ENCODE measurements at places on chromosomes 7 and 10.

DNA sequence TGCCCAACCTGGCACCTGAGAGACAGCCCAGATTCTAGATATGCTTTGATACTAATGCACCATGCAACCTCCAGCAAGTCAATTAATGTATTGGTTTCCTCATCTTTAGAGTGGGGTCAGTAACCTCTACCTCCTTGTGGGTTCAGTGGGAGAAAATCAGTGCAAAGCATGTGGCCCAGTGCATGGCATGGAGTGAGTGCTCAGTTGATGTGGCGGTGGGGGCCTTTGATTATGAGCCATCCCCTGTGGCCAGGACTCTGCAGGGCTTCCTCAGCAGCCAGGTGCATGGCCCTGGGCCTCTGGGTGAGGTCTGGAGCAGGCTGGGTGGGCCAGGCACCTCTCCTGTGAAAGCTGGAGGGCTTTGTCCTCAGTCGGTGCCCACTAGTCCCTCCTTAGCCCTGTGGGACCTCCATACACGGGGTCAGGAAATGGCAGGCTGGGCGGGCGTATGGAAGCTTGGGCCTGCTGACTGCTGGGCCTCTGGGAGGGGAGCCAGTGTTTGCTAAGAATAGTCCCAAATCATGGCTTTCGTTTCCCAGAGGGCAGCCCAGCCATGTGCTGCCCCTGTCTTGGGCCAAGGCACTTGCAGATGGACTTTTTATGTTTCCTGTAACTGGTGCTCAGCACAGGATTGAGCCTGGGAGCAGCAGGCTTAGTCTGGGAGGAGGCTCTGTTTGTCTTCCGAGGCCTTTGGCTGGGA is 3.4 kb downstream of the PALD1 start:
- no peak for DNase-seq

GRCh38 chr10:5723692-5724091 is 39.1 kb downstream of the TASOR2 start:
- DNase-seq = no peak

DNA sequence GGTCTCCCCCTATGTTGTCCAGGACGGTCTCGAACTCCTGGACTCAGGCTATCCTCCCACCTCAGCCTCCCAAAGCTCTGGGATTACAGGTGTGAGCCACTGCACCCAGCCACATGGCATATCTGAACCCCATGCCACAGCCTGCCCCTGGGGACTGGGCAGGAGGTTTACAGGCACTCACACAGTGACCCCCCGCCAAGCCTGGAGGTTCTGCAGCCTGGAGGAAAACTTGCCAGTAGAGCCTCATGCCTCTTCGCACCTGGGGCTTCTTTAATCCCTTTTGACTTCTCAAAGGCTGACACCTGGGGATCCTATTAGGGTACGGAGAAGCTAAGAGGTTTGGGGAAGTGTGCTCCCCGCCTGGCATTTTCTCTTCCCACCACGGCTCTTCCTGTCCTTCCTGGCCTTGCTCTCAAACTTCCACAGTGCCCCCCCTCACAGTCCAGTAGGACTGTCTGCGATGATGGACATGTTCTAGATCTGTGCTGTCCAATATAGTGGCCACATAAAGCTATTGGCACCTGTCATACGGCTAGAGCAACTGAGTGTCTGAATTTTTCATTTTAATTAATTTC is 11.4 kb upstream of the KCP start:
- no peak for DNase-seq

DNA sequence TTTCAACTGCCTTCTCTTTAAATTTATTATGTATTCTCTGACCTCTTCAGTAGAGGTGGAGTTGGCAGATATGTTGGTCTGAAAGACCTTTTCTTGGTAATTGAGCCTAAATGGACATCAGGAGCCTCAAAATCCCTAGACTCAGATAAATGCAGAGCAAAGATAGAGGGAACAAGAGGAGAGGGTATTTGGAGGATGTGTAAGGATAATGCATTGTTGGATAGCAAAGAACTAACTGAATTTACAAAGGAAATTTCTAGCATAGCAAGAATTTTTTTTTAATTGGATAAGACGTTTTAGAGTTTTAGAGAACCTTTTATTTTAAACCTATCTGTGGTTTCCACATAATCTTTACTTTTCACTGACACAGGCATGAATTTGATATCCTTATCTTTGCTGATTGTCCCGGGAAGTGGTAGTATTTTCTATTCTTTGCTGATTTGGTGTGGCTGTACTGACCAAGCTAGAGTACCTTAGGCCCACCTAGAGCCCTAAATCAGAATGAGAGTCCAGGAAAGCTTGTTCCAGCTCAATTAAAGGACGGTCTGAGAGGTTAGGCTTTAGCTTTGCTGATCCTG is 91.3 kb downstream of the NRF1 start:
- DNase-seq = no peak

GRCh38 chr10:7872041-7872442 is 53.7 kb downstream of the TAF3 start:
- DNase-seq = peak; percentile 33

- DNase-seq = no peak
These were observed 513.6 kb downstream of the ATRNL1 start for GRCh38 chr10:115606741-115607140.

DNA sequence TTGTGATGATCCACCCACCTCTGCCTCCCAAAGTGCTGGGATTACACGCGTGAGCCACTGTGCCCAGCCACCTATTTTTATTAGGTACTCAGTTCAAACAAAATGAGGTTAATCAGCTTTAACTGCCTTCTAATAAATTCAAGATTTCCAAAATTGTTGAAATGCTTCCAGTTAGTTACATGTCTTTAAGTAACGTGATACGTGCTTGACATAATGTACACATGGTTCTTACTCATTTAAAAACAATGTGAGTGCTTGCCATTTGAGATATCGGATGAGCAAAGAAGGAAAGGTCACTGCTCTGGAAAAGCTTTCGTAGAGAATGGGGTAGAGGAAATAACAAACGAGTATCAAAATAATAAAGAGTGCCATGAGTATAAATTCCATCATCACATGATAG is 83.6 kb downstream of the KMT2E start:
- DNase-seq = no peak

GRCh38 chr7:79212334-79212733 is 241.1 kb downstream of the MAGI2 start:
- DNase-seq = no peak

DNA sequence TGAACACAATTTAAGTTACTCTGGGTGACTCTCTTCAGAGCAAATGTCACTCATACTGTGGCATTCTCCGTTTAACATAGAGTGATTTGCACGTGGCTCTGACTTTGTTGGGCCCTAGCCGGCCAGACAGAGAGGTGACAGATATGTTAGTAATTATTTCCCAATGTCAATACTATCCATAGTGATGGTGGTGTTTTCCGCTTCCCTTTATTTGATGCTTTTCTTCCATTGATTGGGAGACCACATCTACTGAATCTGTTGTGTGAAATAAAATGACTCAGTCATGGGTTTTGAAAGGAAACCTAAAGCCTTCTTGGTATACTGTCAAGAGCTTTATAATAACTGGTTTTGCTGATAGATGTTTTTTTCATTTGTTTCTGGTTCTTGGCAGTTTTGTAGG is 7.4 kb downstream of the AVL9 start:
- no peak for DNase-seq

- no peak for DNase-seq
These were observed 180.7 kb downstream of the TEX36 start for GRCh38 chr10:125502276-125502675.

GRCh38 chr10:117086546-117086945 is 51.5 kb downstream of the VAX1 start:
- DNase-seq = no peak

GRCh38 chr10:125153703-125154490 is 6.5 kb downstream of the CTBP2 start:
- no peak for DNase-seq

GRCh38 chr7:116526897-116527296 is 2.1 kb downstream of the CAV1 start:
- peak; percentile 49 for DNase-seq

DNA sequence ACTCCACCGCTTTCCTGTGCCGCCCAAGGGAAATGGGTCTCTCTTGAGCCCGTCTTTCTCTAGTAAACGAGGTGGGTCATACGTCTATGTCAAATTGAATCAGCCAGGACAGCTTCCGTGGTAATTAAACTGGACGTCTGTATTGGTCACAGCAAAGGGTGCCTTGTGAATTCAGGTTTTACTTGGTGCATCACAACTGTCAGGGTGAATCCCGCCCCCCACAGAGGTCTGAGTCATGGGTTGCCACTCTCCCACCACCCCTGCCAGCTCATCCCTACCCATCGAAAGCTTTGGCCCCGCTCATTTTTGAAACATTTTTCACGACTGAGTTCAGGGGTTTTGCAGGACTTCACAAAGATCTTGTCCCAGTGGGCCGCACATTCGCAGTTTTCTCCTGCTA is 8.0 kb upstream of the SP8 start:
- no peak for DNase-seq

GRCh38 chr10:119378737-119379067 is 163.8 kb downstream of the RGS10 start:
- no peak for DNase-seq

- no peak for DNase-seq
These were observed 133.4 kb downstream of the JCAD start for GRCh38 chr10:29925771-29926692.

Measured in ACHN (cell line).